Fibroblast of mammary gland (primary cell): ENCODE measurements at places on chromosomes 2 and 18.

DNA sequence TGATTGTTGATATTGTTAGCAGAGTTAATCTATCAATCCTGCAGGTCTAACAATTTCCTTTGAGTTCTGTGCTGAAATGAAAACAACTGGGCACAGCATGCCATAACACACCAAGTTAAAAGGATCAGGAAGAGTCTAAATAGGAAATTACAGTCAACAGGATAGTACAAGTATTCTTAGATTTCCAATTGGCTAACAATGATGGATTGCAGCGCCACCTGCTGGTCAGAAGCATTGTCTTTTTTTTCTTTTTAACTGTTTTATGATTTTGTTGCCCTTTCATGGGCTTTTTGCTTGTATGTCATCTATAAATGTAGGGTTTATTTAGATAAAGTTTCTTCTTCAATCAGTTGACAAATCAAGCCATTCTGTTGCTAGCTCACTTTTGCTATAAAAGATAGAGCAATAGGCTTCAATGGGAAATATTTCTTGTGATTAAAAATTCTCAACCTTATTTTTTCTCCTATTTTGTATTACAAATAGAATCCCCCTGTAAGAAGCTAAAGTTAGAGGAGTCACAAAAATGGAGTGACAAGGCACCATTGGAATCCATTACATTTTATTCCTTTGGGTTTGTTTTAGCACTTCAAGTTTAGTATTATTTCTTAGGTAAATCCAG is 40.8 kb upstream of the RPRM start:
- DNase-seq = peak; percentile 63

- DNase-seq = no peak
Observed at GRCh38 chr2:62568983-62569837, 63.2 kb upstream of the TMEM17 start.

- DNase-seq = no peak
Observed at GRCh38 chr2:101731221-101732054, 33.9 kb downstream of the MAP4K4 start.

DNA sequence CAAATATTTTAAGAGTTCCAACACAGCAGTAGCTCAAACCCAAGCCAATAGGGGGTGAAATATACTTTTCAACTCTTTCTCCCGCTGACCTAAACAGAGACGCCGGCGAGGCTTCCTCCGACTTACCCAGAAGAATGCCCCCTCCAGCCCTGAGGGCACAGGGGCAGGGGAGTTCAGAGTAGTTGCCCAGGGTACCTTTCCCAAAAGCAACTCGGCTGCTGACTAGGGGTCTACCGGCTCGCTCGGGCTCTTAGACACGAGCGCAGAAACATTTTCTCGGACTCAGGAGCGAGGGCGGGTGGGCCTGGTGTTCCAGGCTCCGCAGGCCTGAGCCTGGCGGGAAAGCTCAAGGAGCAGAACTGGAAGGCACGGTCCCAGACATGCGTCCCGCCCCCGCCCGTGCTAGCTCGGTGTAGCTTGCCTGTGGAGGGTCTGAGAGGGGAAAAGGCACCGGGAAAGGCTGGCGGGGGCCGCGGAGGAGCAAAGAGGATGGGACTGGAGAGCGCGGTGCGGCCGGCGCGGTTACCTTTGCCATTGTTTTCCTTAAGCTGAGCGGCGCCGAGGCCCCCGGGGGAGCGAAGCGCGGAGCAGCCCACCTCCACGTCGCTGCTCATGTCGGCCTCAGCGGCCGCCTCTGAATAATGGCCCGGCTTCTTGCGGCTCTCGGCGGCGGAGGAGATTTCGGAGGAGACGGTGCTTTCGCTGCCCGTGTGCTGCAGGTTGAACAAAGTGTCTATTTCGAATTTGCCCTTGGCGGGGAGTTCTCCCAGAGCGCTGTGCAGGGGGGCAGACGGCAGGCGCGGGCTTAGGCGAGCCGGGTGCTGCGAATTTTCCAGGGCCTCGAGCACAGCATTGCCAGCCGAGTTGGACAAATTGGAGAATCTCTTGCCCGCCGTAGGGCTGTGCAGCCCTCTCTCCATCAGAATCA is 674 bp downstream of the EVX2 start:
- DNase-seq = no peak

GRCh38 chr2:195709901-195710806 is 53.1 kb downstream of the SLC39A10 start:
- DNase-seq = peak; percentile 76

- no peak for DNase-seq
Observed at GRCh38 chr2:129892360-129892759, 87.1 kb upstream of the RAB6C start.

GRCh38 chr18:49813069-49813318 is 339 bp downstream of the ACAA2 start:
- DNase-seq = peak; percentile 43

DNA sequence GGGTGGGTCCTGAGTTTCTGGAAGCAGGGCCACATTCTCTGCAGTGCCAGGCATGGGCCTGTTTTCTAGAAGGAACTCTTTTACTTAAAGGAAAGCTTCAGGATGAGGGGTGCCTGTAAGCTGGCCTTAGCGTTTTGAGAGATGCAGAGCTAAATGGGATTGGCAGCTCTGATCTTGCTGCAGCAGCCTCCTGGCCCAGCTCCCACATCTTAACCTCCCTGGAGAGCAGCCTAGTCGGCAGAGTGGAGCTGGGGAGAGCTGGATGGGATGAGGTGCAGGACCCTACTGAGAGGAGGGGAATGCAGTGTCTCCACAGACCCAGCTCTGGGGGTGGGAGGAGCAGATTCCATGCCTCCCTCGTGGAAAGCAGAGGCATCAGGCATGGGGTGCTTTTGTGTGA is 52.0 kb downstream of the TMEM17 start:
- no peak for DNase-seq

DNA sequence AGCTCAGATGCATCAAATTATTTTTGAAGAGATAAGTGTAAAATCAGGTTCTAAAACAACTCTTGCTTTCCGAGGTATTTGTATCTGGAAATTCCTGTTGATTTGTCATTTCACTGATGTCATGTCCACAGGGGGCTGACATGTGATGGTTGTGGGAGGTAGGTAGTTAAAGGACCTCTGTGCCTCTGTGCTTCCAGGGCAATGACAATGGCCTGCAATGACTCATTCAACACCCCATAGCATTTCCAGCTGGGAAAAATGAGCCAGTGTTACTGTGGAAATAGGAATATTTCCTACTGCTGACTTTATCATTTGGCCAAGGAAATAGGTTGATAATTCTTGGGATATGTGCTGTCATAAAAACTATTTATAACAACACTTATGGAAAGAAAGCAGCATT is 86.2 kb upstream of the CCDC195 start:
- DNase-seq = peak; percentile 52

GRCh38 chr2:60152226-60152833 is 401.1 kb downstream of the BCL11A start:
- peak; percentile 23 for DNase-seq

DNA sequence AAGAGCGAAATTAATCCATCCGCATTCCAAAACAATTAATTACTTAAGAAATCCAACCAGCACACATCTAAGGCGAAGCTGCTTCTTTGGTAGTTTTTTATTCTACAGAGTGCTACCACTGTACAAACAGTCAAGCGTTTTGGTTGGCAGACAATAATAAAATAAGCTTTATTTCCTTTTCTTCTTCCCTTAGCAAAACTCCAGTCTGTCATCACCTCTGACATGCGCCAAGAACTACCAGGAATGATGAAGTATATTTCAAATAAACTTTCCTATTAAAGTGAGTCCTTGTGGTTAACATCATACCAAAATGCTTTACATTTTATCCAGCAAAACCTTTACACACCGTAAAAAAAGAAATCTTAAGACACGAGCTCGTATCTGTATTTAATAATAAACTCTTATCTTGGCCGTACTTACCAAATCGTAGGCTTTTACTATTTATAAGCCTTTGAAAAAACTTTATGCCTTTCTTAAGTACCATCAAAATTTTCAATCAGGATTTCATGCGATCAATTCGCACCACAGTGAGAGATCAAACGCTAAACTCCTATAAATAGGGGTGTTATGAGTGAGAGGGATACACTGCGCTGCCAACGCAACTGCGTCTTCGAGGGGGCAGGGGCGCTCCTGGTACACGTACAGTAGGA is 1.3 kb downstream of the ATL2 start:
- DNase-seq = no peak

DNA sequence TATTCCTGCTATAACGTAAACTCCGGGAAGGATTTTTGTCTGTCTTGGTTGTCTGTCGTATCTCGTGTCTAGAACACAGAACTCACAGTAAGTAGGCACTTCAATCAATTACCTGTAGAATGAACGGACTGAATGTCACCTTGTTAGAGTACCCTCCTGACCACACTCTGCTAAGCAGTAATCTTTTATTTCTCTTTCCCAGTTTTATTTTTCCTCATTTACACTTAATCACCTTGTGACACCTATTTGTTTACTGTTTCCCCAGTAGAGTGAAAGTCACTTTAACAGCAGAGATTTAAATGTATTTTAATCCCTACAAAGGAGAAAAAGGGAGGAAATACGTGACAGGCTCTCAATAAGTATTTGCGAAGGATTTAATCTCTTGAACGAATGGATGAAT is 514 bp upstream of the EPB41L5 start:
- no peak for DNase-seq

GRCh38 chr2:10536569-10537133 is 88.5 kb upstream of the ODC1 start:
- no peak for DNase-seq

DNA sequence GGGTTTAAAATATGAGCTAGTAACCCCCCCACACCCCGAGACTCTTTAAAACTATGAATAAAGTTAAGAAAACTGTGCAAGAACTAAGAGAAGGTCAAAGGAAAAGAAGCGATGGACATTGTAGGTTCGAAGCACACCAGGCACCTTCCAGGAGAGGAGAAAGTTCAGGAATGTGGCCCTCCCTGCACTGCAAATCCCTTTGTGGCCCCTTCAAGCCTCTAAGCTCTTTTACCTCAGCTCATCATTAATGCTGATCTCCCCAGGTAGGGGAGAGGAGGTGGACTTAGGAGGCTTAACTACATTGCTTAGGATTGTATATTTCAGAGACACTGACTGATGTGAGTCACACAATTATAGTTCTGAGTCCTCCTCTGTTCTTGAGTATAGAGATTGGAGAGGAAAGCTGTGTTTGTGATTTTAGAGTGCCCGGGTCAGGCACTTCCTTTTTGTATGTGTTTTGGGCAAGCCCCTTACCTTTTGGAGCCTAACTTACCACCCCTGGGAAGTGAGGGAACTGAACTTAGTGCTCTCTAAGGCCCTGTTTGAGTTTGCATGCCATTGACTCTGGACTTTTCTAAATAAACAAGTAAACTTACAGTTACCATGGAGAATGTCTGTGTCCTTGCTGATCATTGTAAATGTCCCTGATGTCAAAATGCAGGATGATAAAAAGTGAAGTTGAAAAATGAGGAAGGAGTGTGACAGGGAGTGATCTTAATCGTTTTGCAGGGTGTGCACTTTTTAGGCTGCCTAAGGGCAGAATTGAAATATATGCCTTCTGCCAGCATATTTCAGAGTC is 140.8 kb upstream of the ZEB2 start:
- peak; percentile 44 for DNase-seq

- peak; percentile 50 for DNase-seq
Observed at GRCh38 chr18:23812546-23813440, 123.5 kb downstream of the LAMA3 start.

GRCh38 chr2:69011611-69012157 is 1.3 kb upstream of the ANTXR1 start:
- DNase-seq = no peak

- DNase-seq = no peak
Observed at GRCh38 chr18:74509856-74510769, 13.9 kb downstream of the CNDP2 start.

- DNase-seq = no peak
Observed at GRCh38 chr2:25374411-25374810, 32.7 kb upstream of the DNMT3A start.

DNA sequence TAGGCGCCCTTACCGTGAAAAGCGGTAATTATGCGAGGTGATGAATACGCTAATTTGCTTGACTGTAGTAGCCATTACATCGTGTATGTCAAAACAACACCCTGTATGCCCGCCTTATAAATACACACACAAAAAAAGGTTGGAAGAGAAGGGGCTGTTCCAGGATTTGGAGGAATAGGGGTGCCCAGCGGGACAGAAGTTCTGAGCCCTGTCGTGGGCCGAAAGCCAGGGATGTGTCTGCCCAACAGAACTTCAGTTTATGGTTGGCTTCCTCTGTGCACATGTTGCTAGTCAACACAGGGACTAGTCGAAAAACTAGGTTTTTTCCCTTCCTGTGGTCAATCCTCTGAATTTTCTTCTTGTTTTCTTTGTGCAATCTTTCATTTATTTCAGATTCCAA is 182.5 kb downstream of the ACKR3 start:
- no peak for DNase-seq

DNA sequence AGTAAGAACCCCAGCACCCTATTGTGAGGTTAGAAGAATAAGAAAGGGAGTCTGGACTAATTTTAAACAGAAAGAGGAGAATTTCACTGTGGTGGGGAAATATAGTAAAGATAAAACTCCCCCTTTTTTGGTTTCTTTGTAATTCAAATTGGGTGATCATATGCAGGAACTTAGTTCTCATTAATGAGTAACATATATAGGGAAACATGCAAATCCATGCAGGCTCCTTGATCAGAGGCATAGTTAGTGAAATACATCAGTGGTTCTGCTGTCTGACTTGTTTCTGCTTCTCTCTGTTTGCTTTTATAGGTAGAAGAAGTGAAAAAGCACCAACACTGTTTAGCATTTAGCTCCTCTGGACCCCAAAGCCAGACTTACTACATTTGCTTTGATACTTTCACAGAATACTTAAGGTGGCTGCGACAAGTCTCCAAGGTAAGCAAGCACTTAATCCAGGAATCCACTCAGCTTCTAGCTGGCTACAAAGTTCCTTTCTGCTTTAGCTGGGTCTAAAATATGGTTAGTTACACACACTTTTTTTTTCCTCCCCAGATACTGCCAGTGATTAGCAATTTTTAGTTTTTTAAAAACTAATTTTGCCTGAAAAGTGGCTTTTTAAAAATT is 123.2 kb downstream of the PHLPP1 start:
- DNase-seq = no peak

- no peak for DNase-seq
Observed at GRCh38 chr2:236639461-236640235, 70.0 kb downstream of the ACKR3 start.

GRCh38 chr18:46281185-46282176 is 177.3 kb downstream of the HAUS1 start:
- peak; percentile 78 for DNase-seq

DNA sequence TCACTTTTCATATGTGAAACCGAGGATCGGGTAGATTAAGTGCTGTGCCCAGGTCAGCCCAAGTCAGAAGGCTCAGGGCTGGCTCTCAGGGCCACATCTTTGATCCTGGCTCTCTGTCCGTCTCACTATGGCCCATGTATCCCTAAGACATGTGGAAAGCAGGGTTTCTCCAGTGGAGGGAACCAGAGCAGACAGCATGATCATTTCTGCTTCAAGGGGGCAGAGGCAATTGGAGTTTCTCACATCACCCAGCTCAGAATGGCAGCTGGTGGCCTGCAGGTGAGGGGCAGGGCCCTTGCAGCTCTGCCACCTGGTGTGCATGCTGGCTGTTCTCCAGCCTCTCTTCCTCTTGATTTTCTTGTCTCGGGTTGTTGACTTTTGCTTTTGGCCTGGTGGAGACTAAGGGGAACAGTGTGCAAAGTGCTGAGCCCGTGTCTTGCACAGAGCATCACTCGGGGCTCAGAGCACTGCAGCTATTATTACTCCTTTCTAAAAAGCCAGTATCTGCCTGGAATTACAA is 27.0 kb downstream of the LDLRAD4 start:
- no peak for DNase-seq

- DNase-seq = no peak
Observed at GRCh38 chr2:43121580-43122314, 104.7 kb downstream of the ZFP36L2 start.

GRCh38 chr2:218819093-218819492 is 12.5 kb downstream of the PRKAG3 start:
- DNase-seq = no peak

GRCh38 chr2:134727385-134727784 is 8.6 kb upstream of the TMEM163 start:
- peak; percentile 47 for DNase-seq
